ENCODE measurements at places on chromosomes 2 and 18. TPM values are rescaled to one million over a fixed set of nuclear protein-coding genes. Genes with fewer than 3 reads are reported as not detected.

DNA sequence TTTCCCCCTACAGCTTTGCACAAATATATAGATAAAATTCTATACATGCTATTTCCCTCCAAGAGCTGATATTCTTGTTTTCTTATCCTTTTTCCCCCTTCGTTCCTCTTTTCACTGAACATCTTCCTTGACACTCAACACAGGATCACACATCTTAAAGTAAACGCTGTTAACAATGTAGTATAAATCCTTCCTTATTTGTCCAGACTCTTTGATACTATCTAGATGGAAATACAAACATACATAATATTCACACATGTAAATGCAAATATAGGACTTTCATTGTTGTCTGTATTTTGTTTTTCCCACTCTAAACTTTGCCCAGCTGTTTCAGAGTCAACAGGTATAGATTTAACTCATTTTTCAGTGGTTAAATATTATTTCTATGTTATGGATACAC, 3.0 kb upstream of the TACR1 start:
- no peak for DNase-seq

GRCh38 chr2:222105046-222105445, 193.8 kb downstream of the PAX3 start:
- DNase-seq, result no peak

- DNase-seq, result no peak
These were observed 223.9 kb downstream of the CDH7 start for GRCh38 chr18:65974758-65975157.

DNA sequence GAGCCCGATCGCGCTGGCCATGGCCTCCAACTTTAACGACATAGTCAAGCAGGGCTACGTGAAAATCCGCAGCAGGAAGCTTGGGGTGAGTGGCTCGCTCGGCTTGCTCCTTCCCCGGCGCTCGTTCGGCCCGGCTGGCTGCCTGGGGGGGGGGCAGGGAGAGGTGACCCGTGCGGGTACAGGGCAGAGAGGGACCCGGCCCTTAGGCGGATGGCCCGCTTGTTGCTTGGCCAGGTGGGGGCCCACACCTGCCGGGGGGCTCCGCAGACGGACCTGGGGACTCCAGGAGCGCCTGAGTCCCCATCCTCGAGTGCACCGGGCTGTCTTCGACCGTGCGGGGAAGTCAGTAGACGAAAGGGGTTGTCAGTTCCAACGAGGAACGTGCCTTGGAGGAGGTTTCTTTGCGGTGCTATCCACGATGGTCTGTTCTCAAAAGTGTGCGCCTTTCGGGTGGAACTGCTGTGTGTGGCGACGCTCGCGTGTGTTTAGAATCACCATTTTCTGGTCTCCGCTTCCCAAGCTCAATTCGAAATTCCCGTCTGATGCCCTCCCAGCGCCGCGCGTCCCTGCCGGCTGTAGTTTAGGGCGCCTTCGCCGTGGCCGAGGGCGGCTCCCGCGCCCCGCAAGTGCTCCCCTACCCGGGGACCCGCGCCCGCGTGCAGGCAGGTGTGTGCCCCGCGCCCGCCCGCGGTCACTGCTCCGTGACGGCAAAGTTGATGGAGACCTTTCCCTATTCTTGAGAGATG, 711 bp downstream of the DOK6 start:
- DNase-seq, result peak; percentile 35

DNA sequence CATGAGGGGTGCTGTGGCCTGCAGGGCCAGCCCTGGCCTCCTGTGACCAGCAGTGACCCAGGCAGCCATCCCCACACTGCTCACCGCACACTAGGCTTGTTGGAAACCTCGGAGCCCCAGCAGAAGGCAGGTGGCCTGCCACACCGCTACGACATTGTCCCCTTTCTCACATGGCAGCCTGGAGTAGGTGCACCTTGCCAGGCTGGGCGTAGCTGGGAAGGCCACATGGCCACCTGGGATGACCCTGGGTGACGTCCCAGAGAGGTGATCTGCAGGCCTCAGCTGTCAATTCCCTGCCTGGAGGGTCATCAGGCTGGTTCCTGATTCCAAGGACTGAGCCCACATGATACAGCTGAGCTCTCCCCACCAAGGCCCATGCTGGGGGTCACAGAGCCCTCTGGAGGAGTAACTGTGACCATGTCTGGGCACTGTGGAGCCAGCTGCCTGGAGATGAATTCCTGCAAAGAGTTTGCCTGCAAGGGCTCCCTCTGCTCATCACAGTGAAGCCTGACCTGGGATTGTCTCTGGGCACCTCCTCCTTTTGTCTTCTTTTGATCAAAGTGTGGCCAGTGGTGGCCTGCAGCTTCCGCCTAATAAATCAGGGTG, 119.6 kb upstream of the OTOS start:
- no peak for DNase-seq

GRCh38 chr2:159968279-159968900, 94.0 kb downstream of the PLA2R1 start:
- peak; percentile 52 for DNase-seq

DNA sequence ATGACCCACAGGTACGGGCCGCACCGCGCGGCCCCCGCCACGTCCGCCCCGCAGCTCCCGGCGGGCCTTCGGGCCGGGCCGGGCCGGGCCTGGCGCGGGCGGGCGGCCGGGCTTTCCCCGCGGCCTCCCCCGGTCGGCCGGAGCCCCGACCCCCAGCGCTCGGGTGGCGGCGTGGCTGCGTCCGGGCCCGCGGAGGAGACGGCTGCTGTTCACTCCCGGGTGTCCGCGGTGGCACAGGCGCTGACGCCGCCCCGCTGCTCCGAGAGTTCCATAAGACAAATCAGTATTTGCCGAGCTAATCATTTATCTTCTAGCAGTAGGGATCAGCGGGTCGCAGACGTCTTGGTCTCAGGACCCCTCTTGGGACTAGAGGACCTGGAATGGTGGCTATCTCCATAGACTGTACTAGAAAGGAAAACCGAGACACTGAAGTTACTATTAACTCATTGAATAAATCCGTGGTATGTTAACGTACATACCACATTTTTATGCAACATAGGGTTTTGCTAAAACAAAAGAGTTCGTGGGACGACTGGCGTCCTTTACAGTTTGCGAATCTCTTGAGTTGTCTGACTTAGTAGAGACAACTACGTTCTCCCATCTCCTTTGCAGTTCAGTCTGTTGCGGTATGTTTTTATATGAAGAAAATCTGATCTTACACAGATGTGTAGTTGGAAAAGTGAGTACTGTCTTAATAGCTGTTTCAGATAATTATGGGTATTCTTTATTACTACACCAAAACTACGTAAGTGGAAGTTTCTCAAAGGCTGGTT, 500 bp downstream of the LIMS1 start:
- DNase-seq, result peak; percentile 34

DNA sequence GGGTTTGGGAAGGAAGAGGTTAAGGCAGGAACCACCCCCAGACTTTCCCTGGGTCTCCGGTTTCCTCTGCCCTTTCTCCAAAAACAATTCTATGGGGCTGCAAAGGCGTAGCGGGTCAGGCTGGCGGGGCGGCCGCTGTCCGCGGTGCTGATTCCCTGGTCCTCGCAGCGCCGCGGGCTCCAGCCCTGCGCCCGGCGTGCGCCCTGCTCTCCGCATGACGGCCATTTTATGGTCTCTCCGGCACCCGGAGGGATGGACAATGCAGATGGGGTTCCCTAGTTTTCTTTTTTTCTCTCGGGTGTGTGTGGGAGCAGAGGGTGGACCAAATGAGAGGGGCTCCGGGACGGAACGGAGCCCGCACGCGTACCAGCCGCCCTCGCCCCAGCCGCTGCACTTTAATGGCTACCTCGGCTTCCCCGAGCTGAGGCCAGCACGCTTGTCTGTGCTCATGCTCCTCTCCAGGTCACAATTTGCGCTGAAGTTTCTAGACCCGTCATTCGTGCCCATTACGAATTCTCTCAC, 1.6 kb downstream of the ST8SIA3 start:
- DNase-seq, result peak; percentile 89

GRCh38 chr2:106094131-106094841, 99.8 kb downstream of the UXS1 start:
- no peak for DNase-seq

DNA sequence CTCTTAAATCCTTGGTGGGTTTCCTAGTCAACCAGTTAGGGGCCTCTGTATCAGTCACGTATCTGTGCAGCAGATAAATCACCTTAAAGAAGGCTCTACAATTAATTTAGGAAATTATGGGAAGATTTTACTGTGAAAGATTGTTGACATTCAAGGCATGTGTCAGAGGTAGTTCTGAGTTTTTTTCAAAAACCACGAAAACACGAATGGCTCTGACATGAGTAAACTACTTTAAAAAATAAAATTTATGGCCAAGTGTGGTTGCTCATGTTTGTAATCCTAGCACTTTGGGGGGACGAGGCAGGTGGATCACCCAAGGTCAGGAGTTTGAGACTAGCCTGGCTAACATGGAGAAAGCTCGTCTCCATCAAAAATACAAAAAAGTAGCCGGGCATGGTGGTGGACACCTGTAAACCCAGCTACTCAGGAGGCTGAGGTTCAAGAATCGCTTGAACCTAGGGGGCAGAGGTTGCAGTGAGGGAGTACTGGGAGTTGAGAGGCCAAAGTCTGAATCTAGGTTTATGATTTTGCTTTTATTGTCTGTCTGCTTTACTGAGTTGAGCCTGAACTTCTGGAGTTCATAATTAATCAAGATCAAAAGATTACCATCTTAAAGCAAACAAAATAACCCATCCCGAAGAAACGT, 77.1 kb downstream of the SPRED2 start:
- no peak for DNase-seq

- no peak for DNase-seq
These were observed 41.8 kb downstream of the MFSD6 start for GRCh38 chr2:190449925-190450324.

DNA sequence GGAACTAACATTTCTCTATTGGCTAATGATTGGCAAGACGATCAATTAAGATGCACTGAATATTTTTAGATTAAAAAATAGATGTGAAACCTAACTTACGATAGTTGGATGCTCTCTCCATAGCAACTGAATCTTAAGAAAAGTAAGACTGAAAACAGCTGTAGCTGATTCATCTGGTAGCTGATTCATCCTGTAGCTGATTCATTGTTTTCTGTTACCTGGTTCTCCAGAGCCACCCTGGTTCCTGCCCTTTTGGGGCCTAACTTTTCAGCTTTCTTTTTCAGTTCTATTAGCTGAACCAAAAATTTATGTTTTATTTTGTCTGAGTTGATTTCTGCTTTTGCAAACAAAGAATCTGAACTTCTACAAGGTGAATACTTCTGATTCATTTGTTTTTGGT, 22.7 kb upstream of the SPR start:
- no peak for DNase-seq

GRCh38 chr2:237882510-237883481, 23.4 kb downstream of the RAMP1 start:
- no peak for DNase-seq

GRCh38 chr2:183951630-183952029, 646.7 kb upstream of the ZNF804A start:
- no peak for DNase-seq

DNA sequence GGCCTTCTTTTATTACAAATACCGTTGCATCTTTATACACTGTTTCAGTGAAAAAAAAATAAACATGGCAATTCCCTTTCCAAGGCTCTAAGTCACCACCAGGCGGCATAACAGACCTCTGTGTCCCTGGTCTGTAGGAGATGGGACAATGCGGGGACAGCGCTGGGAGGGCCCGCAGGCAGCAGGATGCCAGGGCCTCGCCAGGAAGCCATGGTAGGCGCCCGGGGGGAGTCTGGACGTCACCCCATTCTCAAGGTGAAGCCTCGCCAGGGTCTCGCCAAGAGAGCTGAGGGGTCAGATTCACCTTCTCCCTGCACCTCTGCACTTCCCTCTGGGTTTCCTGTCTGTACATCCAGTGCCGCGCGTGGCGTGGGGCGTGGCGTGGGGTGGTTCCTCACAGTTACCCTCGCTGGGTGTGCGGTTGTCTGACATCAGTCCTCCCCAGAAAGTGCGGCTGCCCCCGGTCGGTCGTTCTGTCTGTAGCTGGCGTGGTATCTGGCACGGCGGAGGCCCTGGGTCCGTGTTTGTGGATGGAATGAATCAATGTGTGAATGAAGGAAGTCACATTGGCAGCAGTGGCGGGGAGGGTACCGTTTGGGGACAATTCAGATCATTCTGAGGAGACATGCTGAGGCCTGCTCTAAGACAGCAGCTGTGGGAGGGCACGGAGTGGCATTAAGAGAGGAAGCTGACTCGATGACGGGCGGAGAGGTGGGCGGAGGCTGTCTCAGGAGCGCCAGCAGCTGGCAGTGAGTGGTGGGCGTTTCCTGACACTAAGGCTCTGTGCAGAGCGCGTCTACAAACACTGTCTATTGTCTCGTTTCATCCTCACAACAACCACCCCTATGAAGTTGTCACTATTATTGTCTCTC, 46.0 kb downstream of the LRRFIP1 start:
- peak; percentile 65 for DNase-seq

DNA sequence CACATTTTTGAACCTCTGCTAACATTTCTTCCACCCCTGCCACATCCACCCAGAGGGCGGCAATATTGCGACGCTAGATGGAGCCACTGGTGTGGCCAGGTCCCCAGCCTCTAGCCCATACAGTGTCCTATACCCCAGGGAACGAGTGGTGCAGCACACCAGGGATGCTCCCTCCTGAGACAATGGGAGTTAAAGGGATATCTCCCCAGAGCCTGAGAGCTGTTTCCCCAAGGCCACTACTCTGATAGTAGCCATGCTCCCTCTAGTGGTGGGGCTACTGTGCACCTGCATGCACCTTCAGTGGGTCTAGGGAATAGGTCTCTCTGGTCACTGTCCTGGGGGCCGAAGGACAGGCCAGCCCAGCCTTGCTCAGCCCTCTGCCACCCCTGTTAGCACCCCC, 336.4 kb upstream of the FSHR start:
- peak; percentile 88 for DNase-seq

DNA sequence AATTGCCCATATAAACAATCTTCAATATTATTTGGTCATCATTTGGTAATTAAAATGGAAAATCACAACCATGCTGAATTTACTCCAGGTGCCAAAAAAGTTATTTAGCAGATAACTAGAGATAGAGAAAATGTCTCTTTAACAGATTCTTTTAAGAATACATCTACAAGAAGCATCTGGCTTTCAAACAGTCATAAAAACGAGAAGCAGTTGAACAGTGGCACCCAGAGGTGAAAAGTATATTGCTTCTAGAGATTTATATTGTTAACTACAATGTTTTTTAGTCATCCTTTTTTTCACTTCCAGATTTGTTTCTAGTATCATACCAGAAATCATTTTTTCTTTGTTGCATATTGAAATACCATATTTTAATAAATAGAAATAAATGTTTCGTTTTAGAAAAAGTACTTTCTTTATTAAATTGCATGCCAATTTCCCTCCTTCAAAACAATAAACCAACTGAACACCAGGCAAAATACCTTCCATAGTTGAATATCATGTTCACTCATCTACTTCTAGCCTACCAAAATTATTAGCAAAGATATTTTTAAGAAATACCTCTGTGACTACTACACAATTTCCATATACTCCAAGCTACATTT, 65.4 kb upstream of the HNRNPA3 start:
- DNase-seq, result no peak

Gene ROCK1
- total RNA-seq, result 37.6 TPM

Gene PROKR1
- 1.5 TPM for total RNA-seq

Gene SULT6B1
- total RNA-seq, result not detected

Gene FBXO48
- 1.3 TPM for total RNA-seq

Gene PPP1R7
- 60.2 TPM for total RNA-seq

Gene CDH20
- not detected for total RNA-seq

Gene C1QL2
- 0.81 TPM for total RNA-seq

Gene PSTPIP2
- total RNA-seq, result 3.6 TPM

Gene NRP2
- 19.7 TPM for total RNA-seq

Gene ESCO1
- total RNA-seq, result 36.7 TPM

Gene KIF1A
- 204 TPM for total RNA-seq

Gene SEC11C
- total RNA-seq, result 35.5 TPM

Gene SMYD1
- total RNA-seq, result 0.04 TPM

Gene ATP6V1B1
- not detected for total RNA-seq
